ENCODE measurements at places on chromosomes 12 and 14.

GRCh38 chr14:99250636-99251208 is 21.3 kb downstream of the BCL11B start:
- no peak for DNase-seq

DNA sequence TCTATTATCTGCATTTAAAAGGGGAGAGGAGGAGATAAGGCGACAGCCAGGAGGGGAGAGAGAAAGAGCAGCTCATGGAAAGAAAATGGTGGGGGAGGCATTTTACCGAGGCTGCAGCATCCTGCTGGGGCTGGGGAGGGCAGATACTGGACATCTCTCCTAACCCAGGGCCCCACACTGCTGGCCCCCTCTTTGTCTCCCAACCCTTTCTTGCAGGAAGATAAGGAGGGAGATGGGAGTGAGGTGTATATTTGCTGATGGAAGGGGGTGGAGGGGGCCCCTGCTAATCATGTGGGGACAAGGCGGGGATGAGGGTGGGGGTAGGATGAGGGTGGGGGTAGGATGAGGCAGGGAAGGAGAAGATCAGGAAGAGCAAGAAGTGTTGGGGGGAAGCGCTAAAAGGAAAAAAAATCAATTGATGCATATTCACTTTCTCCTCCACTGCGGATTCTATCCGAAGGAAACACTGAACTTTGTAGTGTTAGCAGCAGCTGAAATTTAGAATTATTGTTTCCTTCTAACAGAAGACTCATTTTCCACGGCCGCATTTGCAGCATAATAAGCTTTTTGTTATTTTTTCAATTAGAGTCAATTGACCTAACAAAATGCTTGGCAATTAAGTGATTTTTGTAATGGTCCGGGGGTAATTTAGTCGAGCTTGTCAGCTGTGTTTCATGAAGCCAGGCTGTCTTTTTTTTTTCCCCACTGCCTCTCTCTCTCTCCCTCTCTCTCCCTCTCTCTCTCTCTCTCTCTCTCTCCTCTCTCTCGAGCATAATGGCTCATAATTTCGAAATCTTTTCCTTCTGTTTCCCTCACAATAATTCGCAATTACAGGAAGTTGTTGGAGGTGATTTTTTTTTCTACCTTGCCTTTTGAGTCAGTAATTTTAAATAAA is 1134.6 kb downstream of the BCL11B start:
- no peak for DNase-seq

DNA sequence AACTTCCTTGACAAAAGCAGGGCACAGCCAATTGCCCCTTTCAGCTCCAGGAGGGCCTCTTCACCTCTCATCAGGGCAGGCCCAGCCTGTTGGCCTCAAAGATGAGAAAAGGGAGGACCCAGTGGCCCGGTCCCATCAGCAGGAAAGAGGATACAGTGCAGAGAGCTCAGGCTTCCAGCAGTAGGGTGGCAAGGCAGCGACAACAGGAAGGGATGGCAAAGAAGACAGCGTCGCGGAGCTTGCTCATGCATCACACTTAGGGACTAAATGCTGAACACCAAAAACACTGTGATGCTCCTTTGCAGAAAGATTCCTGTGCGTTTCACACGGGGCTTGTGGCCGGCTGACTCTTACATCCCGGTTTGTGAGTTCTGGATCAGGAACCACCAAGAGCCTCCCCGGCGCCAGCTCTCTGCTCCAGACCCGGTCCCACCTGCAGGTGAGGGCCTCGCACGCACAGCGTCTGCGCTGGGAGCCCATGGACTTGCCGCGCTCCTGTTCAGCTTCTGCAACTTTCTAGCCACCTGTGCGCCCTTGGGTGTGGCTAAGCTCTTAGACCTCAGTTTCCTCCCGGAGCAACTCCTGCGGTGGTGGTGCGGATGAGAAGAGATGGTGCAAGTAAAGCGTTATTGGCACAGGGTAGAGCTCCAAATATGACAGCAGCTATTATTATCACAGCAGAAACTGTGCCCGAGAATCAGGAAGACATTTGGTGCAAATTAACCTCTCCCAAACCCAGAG is 15.3 kb upstream of the BCL7A start:
- no peak for DNase-seq

- DNase-seq, result peak; percentile 26
These were observed 745 bp downstream of the CDCA4 start for GRCh38 chr14:105019861-105020814.

DNA sequence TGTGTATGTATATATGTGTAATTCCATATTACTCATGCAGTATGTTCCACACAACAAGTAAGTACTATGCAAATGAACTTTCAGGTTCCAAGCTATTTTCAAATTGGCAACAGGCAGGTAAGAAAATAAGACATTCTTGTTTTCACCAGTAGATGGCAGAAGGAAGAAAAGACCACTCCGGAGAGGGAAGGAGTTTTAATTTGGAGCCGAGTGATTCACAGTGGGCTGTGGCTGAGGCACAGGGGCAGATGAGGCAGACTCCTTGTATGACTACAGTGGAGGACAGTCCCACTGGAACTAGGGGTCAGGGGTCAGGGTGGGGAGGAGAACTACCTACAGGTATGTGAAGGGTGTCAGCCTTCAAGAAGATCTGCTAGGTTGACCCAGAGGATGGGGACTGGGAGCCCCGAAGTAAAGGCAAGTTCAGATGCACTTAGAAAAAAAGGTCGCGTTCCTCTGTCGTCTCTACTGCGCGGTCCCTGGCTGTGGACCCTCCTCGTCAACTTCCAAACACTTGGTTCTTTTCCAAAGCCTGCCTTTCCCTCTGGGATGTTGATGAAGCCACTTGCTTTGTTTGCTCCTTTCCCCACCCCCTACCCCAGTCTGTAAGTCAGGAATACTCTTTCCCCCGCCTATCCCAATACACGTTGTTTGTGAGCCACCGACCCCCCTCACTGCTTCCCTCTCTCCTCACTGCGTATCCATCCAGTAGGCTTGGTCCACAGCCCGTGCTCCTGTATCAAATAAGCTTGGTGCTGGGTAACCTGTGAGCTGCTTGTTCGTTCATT is 24.1 kb downstream of the DDX47 start:
- no peak for DNase-seq

DNA sequence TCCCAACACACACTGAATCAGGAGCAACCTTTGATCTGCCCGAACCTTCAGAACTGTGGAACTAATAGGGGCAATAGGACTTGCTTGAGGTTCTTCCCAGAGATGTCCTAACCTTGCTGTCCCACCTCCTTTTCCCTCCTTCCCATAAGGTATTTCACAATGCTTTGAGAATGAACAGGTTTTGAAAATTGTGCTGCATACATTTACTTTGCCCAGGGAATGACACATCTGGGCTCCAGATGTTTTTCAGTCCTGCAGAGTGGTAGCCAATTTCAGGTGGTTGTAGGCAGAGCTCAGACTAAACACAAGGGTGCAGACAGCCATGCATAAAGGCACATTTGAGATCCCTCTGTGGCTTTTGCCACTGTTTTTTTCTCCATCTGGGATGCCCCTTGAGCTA is 206.7 kb upstream of the PWP1 start:
- no peak for DNase-seq

DNA sequence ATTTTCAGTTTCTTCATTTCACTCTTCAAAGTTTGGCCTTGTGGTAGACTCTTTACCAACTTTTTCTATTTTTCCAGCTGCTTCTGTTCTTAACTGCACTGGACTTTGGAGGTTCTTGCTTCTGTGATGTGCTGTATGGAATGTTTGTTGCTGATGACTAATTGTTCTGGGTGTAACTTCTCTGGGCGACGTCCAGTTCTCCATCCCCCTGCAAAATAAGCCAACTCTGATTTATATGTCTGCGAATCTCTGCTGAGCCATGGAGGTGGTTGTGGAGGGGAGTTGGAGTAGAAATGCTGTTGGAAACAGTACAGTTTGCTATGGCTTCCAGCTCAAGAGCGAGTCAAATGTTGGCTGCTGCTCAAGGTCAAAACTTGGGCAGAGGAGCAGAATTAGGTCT is 113.9 kb upstream of the DYRK2 start:
- no peak for DNase-seq

DNA sequence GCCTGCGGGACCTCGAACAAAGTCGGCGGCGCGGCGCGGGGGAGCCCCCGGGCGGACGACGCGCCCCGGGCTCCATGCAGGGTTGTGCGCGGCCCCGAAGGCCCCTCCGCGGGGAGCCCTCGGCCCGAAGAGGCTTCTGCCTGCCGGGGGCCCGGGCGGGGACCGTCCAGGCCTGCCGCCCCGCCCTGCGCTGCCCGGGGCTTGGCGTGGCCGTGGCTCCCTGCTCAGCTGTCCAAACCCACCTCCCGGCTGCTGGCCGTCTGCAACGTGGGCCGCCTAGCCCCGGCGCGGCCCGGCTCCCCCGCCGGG is 670 bp downstream of the DYRK2 start:
- no peak for DNase-seq

DNA sequence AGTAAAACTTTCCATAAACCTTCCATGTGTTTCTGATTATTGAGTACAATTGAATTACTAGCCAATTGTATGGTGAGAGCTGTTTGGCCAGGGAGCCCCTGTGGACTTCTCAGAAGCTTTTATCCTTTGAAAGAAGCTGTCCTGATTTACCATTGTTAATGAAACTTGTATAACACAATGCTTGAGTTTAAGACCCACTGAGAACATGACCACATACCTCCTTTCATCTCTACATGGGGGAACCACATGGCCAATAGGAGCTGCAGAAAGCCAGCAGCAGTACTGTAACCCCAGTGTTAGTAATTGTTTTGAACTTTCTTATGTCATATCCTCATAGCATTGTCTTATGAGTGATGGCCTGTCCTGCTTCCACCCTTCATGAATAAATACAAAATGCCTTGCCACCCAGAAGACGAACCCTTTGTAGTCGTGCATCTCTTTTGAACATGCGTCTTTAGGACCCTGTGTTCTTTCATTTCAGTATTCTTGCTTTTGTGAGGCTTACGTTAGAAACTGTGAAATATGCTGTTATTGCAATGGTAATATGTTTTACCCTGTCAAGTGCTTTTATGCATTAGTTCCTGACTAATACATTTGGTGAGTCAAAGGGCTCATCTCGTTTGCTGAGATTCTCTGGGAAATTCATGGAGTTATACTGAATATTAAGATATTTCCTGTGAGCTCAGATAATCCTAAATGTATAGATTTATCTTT is 815.7 kb downstream of the NRXN3 start:
- DNase-seq, result no peak

GRCh38 chr14:63510538-63510937 is 32.6 kb downstream of the PPP2R5E start:
- DNase-seq, result no peak

DNA sequence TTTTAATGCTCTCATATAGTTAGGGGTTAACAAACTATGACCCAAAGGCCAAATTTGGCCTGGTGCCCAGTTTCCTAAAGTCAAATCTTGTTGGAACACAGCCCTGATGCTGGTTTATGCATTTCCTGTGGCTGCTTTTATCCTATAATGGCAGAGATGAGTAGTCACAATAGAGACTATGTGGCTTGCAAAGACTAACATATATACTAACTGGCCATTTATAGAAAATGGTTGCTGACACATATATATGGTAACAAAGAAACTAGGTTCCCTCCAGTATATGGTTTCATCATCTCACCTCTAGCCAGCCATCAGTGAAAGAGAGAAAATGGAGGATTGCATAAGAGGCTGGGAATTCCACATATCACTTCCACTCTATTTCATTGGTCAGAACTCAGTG is 10.8 kb downstream of the NAV3 start:
- no peak for DNase-seq

- no peak for DNase-seq
These were observed 13.3 kb downstream of the IL22 start for GRCh38 chr12:68240079-68240478.

DNA sequence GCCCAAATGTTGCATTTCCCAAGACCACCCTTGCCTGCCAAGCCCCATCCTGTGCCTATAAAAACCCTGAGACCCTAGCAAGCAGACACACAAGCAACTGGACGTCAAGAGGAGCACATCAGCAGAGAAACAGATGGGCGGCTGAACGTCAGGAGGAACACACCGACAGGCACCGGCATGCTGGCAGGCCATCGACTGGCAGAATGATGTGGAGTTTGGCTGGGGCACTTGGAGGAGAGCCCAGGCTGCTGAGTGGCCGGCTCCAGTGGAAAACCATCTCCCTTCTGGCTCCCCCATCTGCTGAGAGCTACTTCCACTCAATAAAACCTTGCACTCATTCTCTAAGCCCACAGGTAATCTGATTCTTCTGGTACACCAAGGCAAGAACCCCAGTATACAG is 130.1 kb downstream of the SLC41A2 start:
- DNase-seq, result no peak

DNA sequence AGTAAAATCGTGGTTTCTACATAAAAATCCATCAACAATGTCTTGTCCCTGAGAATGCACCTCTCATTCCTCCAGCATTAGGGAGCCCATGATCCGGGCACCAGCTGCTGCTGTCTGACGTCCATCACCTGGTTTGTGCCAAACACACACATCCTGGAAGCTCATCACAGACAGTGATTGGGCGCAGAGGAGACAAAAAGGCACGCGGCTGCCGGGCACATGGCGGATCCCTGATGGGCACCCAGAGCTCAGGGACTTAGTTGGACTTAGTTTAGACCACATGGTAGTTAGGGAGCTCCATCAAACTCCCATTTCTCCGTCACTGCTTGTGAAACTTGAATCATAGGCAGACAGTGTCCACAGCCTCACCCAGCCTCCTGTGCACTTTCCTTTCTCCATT is 1059.3 kb downstream of the TMEM121 start:
- no peak for DNase-seq

GRCh38 chr12:102022286-102022685 is 39.5 kb downstream of the WASHC3 start:
- no peak for DNase-seq

DNA sequence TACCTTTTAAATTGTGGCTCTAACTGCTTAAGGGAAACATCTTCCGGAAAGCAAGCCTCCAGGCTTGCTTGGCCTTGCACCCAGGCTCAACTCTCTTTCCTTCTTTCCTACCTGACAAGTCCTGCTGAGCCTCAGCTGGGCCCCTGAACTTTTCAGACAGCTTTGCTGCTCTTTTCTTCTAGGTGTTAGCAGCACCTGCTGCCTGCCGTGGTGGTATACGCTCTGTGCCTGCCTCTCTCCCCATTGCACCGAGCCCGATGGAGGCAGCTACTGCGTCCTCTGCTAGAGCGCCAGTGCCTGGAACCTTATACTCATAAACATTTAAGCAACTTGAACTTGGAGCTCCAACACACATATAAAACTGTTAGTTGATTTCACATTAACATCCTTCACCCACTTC is 195.7 kb downstream of the ANO6 start:
- DNase-seq, result no peak

DNA sequence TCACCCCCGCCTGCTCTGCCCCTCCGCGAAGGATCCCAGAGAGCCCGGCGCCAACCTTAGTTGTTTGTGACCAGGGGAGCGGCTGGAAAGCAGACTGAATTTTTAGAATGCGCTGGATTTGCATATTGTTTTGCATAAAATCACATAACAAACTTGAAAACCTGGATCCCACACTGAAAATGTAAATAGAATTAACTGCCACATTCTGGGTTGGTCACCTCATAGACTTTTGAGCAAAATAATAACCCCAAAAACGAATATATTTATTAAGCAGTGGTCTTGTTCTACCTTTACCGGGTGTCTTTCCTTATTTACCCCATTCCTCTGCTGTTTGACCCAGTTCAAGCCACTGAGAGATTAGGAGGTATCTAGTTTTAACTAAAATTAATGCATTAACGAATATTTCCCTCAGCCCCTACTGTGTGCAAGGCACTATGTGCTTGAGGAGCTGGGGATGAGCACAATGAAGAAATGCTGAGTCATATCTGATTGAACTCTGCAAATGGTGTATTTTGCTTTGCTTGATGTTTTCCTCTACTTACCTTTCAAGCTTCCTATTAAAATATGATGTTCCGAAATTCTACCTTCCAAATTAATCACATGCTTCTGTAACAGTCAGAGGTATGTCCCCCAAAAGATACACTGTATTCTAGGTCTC is 438 bp upstream of the EGLN3 start:
- DNase-seq, result no peak

- no peak for DNase-seq
These were observed 58.6 kb downstream of the FOXN4 start for GRCh38 chr12:109250523-109250922.

Data from activated CD8-positive, alpha-beta memory T cell treated with anti-CD3 and anti-CD28 coated beads for 4 hours (primary cell).